ENCODE measurements at places on chromosomes 7 and 10.

DNA sequence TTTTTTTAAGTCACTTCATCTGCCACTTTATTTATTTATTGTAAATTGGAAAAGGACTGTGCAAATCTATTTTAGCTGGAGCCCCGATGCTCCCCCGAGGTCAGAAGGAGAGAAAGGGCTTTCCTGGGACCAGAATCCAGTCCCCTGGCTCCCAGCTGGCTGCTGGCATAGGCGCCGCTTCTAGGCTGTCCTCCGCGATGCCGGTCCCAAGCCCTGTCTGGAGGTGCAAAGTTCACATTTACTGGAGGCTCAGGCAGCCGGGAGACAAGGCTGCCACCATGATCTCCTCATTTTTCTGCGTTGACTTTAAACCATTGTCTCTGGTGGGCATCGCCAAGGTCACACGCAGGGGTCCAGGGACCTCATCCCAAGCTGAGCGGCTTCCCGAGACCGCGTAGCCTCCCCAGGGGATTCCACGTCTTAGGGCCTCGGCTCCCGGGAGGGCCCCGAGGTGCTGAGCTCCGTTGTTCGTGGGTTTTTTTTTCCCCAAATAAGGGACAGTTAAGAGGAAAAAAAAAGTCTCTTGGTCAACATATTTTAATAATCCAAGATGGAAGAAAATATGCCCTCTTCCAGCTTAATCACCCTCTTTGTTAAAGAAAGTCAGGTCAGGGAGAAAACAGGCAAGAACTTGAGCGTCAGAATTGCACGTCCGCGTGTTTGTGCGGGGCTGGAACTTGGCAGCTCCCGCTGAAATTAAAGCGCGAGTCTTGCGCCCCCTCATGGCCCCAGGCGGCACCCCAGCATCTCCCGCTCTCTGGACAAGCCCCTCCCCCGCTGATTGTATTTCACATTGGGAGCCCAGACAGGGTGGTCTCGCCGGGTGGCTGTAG, 11.9 kb downstream of the RGR start:
- peak; percentile 78 for DNase-seq

DNA sequence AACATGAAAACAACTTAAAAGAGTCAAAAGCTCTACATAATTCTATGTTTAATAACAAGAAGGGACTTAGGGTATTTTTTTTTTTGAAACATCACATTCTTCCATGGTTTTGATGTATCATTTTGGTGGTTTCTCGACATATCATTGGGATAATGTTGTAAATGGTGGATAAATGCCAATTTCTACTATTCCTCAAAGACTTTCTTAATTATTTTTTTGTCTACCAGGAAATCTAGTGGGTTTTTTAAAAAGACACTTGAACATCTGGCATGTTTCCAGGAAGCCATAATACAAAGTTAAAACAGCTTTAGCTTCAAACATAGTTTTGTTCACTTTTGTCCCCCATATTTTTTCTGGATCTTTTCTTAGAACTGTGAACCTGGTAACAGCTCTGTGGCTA, 200.4 kb downstream of the DKK1 start:
- DNase-seq = no peak

GRCh38 chr7:64881461-64882287, 21.4 kb upstream of the ZNF273 start:
- DNase-seq = peak; percentile 2

GRCh38 chr7:151599401-151600227, 79.9 kb upstream of the RHEB start:
- peak; percentile 48 for DNase-seq

GRCh38 chr7:145978769-145979168, 137.8 kb upstream of the CNTNAP2 start:
- DNase-seq = no peak

- no peak for DNase-seq
Measured at GRCh38 chr7:138865843-138866242, 67.8 kb upstream of the ATP6V0A4 start.

DNA sequence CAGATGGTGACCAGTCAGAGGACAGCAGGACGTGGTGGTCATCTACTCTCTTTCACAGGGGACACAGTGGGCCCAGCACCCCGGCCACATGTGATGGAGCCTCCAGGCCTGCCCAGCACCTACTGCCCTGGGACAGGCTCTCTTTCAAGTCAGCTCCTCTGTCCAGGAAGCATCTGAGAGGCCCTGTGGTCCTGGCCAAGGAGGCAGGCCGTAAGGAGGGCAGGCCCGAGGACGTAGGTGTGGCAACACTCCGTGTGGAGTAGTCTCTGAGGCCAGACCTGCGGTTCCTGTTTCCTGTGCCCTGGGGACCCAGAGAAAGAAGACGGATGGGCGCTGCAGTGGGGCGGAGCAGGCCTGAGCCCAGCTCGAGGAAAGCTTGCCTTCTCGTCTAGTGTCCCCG, 179.2 kb downstream of the EBF3 start:
- DNase-seq = no peak

DNA sequence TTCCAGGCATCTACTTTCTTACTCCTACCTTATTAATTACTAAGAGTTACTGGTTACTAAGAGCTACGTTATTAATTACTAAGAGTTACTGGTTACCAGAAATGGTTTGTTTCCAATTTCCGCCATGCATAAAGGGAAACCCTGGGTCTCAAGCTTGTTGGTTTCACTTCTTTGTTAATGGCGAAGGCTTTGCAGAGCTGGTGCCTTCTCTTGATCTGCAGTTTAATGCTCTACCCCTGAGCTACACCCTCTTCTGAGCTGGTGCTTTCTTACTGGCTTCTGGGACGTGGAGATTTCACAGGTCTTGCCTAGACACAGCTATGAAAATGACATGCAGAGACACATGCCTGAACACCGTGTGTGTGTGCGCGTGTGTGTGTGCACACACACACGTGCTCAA, 560 bp downstream of the CPA4 start:
- no peak for DNase-seq

GRCh38 chr7:134690016-134690415, 43.4 kb downstream of the BPGM start:
- no peak for DNase-seq

DNA sequence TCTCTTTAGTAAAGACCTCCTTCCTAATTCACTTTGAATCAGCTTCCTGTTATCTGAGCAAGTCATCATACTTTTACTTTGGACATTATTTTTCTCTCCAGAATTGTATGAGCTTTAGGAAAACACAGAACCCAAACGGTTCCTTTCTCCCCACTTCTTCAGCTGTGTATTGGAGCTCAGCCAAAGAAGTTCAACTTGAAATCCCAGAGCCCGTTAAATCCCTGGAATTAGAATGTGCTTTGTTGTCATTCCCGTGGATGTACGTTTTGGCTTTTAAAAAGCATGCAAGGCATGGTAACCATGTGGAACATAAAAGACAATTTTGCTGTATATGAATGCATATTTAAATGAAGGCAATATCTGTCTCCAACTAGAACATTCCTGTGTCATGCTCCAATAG, 46.6 kb downstream of the AGMO start:
- DNase-seq = no peak

DNA sequence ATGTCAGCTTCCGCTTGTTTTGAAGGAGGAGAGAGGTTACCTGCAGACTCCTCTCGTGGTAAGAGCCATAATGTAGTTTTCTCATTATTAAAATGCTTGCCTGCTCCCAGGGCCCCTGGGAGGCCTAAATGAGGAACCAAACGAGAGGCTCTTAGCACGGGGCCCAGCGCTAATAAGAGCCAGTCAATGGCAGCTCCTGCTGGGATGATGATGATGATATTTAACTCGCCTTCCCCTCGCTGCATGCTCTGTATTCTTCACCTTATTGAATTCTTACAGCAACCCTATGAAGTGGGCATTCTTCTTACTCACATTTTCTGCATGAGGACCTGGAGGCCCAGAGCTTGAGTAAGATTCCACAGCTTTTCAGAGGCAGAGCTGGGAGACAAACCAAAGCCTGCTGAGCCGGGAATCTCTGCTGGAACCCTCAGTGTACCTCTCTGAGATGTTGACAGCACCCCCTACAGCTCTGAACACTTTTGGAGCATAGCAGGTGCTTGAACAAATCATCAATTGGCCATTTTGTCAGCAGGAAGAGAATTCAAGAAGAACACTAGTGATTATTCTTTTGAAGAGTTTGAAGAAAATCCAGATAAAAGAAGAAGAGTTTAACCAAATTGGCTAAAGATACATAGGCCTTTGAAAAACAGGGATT, 93.1 kb upstream of the HABP2 start:
- no peak for DNase-seq

DNA sequence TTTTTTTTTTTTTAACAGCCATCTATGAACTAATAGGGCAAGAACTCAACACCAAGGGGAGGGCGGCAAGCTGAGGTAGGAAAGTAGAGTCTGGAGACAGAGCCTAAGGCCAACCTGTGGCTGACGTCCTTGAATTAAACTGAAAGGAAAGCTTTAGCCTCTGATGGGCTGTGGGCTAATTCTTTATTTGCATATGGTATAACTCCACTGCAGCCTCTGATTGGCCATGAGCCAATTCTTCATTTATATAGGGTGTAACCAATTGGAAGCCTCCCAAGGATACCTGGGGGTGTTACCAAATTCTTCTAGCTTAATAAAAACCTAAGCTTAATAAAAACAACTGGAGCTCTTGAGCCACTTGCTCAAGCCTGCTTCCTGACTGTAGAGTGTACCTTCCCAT, 10.3 kb downstream of the TYW1 start:
- DNase-seq = no peak

GRCh38 chr7:25263337-25263736, 35.1 kb upstream of the NPVF start:
- DNase-seq = no peak

- no peak for DNase-seq
Measured at GRCh38 chr7:5491251-5492019, 67.8 kb upstream of the TNRC18 start.

- DNase-seq = no peak
Measured at GRCh38 chr10:86167762-86168128, 198.8 kb downstream of the GRID1 start.

GRCh38 chr7:107563081-107563774, 492 bp downstream of the COG5 start:
- peak; percentile 70 for DNase-seq

- DNase-seq = no peak
Measured at GRCh38 chr7:133051066-133051465, 30.8 kb downstream of the CHCHD3 start.

- DNase-seq = no peak
Measured at GRCh38 chr10:129899276-129900130, 64.6 kb downstream of the EBF3 start.

- DNase-seq = no peak
Measured at GRCh38 chr7:140231771-140232491, 55.1 kb upstream of the KDM7A start.

- no peak for DNase-seq
Measured at GRCh38 chr10:94351089-94351488, 11.7 kb downstream of the NOC3L start.

- no peak for DNase-seq
Measured at GRCh38 chr10:132236161-132236560, 49.4 kb downstream of the DPYSL4 start.

- DNase-seq = peak; percentile 68
Measured at GRCh38 chr10:49609283-49610113, 612 bp upstream of the SLC18A3 start.

DNA sequence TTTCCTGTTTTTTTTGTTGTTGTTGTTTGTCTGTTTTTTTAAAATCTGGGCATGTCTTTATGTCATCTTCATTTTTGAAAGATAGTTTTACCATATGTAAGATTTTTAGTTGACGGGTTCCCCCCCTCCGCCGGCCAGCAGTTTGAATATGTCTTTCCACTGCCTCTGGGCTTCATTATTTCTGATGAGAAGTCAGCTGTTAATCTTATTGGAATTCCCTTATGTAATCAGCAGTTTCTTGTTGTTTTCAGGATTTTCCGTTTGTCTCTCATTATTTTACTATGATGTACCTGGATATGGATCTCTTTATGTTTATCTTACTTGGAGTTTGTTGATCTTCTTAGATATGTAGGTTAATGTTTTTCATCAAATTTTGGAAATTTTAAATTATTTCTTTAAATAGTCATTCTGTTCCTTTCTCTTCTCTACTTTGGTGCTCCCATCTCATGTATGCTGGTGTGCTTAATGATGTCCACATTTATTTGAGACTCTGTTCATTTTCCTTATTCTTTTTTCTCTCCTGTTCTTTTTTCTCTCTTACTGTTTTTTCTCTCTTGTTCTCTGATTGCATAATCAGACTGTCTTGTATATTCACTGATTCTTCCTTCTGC, 9.7 kb downstream of the EXOC6 start:
- DNase-seq = no peak

DNA sequence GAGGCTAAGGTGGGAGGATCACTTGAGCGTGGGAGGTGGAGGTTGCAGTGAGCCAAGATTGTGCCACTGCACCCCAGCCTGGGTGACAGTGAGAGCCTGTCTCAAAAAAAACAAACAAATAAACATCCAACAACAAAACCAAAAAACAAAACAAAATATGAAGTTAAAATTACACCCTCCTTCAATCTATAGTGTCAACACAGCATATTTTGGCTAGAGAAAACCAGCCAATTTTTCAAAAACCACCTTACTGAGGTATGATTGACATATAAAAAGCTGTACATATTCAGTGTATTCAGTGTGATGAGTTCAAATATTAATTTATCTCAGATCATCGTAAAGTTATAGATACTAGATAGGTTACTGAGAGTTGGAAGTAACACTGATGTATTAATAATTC, 102.4 kb downstream of the ICA1 start:
- DNase-seq = no peak

DNA sequence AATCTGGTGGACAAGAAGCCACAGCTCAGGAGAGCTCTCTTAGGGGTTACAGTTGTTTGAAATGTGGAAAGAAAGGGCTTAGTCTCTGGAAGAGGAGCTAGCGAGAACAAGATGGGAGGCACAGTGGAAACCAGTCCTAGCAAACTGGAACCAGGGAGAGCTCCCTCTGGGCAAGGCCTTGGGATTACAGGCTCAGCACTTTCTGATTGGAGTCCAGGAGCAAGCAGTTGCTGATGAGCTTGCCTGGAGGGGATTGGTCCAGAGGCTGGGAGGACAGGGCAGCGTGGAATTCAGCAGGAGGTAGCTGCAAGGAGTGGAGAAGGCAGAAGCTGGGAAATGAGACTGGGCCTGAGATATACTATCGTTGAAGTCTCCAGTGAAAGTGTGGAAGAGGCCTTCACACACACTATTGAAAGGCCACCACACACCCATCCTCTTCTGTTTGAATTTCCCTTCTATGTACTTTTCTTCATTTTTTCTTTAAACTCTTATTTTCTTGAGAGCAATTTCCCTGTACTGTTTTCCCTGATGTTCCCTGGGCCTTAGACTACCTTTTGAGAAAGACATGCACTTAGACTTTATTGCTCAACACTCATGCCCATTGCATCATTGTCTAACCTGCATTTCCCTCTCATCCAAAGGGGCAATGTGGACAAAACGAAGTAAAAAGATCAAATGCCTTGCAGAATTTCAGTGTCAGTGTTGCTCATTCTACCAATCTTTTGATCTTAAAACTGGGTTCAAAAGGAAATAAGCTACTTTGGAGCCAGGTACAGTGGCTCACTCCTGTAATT, 57.8 kb upstream of the LANCL2 start:
- peak; percentile 46 for DNase-seq

- DNase-seq = no peak
Measured at GRCh38 chr10:1666147-1666546, 71.2 kb downstream of the ADARB2 start.

- DNase-seq = no peak
Measured at GRCh38 chr7:29146888-29147609, 712 bp upstream of the CPVL start.

- peak; percentile 38 for DNase-seq
Measured at GRCh38 chr10:111281516-111281915, 204.7 kb downstream of the ADRA2A start.
